Activated T-helper 1 cell treated with anti-CD3 and anti-CD28 coated beads, Interleukin-2, amount 50 U/mL, for 16 hours (primary cell): ENCODE measurements at places on chromosomes 4 and X.

DNA sequence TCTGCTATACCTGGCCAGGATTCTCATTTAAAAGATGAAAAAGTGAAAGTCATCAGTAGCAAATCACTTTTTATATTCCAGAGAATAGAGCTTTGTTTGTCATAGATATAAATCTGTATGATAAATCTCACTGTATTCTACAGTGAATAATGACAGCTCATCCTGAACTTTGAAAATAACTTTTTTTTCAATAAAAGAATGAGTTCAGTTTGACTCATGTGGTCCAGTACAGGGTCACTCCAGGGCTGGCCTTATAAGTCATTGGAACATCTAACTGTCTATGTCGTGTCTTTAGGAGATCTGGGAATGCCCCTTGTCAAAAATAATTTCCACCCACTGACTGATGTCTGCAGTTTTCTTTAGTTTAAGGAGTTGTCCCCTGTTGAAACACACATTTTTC, 18.5 kb upstream of the CXCL8 start:
- DNase-seq = no peak

GRCh38 chr4:123319639-123320038, 77.0 kb upstream of the SPRY1 start:
- DNase-seq = no peak

DNA sequence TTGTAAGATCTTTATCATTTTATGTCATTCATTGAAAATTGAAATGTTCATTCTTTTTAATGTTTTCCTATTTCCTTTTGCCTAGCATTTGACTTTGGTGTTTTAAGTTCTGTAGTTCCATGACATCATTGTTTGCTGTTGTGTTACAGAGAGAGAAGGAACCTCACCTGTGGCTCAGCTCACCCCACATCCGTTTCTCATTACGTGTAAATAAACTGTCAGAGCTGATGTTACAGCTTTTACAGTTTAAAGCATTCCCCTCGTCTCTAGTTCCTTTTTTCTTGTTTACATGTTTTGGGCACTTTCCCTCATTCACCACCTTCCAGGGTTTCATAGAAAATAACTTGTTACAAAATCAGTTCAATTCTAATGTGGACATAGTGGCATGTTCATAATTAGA, 137.2 kb downstream of the FNIP2 start:
- DNase-seq = no peak

DNA sequence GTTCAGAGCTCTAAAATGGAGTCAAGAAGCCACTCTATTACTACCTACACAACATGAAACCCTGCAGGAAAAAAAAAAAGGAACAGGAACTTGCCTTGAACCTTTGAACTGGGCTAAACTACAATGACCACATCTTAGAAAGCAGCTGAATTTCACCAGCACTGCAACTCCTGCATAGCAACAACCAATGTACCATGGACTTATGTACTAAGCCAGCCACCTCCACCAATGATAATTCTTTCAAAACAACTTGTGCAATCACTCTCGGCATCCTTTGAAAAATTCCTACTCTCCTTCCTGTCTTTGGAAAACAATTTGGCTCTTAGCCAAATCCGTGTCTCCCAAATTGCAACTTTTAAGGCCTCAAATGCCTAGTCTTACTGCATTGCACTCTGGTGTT, 26.8 kb upstream of the FMR1 start:
- DNase-seq = no peak

DNA sequence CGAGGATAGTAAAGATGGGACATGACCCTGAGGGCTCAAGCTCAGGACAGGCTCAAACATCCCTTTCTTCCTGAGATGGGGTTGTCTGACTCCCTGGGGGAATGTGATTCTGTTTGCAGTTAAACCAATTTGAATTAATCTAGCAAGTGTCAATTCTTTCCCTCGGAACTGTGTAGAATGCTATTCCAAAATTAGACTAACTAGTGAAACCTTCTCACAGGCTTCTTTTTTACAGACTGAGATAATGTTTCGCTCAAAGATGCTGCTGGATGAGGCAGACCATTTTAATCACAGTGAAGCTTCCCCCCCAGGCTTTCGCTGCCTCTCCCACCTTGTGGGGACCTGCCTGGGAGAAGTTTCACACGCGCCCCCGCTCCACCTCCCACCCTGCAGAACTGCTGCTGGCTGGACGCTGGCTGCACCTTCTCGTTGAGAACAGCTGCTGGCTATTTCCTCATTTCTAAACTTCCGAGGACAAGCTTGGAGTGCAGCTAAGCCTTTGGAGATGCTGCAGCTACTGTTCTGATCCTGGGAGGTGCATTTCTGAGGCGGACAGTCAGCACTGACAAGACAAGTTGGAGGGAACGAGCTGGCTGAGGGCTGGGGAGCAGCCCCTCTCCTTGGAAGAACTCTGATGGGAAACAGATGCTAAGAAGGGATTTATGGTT, 297.8 kb downstream of the RAPGEF2 start:
- DNase-seq = no peak

- peak; percentile 5 for DNase-seq
Observed at GRCh38 chrX:132615391-132616131, 126.7 kb upstream of the MBNL3 start.

DNA sequence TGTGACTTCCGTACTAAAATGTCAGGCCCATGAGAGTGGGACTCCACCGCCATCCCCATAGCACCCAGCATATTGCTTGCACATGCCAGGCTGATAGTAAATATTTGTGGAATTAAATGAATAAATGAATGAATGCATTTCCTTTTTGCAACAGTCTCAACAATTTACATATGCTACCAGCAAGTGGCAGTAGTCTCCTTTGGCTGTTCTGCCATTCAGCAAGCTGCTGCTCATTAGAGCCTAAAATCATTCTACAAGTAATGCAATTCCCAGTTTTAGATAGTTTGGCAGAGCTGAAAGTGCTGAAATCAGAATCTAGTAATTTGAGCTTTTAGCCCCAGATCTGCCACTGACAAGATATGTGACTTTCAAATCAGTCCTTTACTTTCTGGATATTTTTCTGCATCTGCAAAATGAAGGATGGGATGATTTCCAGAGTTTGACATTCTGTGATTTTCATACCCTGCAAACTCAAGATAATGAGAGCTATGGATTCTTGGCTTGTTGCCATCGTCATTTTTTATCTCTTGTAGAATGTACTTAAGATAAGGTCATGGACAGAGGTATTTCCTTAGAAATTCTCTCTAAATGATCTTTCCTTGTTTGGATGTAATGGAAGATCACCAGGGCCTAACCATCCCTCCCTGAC, 35.7 kb upstream of the INTS6L start:
- DNase-seq = no peak

- no peak for DNase-seq
Observed at GRCh38 chr4:123599061-123599919, 202.7 kb downstream of the SPRY1 start.

DNA sequence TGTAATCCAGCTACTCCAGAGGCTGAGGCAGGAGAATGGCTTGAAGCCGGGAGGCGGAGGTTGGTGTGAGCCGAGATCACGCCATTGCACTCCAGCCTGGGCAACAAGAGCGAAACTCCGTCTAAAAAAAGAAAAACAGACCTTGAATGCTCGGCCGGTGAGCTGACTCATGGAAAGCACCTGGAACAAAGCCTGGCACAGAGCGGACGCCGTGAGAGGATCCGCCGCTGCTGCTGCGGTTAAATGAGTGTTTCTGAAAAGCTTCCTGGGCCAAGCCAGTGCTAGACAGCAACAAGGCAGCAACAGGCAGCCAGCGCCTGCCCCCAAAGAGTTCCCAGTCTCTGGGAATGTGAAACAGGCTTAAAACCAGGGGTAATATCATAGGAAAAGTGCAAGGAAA, 186.4 kb downstream of the AFAP1 start:
- no peak for DNase-seq

DNA sequence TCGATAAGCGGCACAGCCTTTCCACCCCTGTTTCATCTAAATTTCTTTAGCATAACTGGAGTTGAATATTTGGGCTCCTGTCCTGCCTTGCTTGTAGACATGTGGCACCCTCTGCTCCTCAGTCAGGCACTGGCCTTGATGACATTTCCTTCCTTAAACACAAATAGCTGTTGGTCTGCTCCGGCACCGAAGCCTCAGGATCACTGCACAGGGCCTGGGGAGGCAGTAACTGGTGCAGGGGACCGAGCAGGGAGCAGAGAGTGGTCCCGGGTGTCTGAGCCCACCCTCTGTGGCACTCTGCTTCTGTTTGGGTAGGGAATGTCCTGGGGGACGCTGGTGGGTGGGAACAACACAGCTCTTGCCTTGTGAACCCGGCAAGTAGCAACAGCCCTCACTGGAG, 13.6 kb downstream of the RGS12 start:
- no peak for DNase-seq

DNA sequence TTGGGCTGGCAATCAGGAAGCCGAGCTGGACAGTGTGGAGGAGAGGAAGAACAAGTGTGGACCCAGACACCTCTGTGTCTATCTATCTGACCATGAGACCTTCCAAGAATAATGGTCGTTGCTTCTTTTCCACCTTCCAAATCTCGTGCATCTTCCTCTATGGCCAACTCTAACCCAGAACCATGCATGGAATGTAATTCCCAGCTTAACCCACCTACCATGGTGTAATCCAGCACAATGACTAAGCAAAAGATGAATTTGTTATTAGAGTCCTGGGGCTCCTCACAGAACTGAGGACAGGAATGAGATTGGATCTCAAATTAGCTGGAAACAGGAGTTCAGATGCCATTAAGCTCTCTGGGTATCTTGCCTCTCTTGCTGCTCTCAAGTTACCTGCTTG, 17.4 kb upstream of the TMEM184C start:
- DNase-seq = no peak

- DNase-seq = no peak
Observed at GRCh38 chr4:184892999-184893398, 67.2 kb upstream of the ACSL1 start.

DNA sequence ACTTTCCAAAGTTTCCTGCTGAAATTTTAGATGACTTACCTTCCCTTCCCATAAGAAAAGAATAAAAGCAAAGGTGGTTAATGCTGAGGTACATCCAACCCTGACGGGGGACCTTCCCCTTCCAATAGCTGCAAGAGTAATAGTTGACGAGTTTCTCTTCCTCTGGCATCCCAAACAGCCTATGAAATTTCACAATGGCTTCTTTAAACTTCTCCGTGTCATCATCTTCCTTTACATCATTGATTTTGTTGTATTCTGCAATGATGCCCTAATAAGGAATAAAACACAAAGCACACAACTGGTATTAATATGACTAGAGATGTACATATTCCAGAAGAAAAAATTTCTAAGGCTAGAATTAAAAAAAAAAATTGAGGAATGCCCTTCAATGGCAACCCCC, 76.6 kb downstream of the TBC1D9 start:
- no peak for DNase-seq

DNA sequence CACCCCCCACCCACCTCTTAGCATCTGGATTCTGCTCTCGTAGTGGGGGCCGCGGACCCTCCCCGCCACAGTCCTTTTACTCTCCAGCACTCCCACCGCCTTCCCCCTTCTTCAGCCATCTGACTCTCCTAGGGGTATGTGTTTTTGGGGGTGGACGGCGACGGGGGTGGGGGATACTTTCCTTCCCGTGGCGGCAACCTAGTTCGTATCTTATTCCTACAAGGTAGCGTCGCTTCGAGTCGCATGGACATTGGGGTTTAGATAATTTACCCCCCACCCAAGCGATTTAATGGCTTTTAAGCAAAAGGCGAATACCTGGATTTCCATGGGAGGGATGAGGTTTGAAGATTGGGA, 1.3 kb upstream of the BCORL1 start:
- DNase-seq = no peak

DNA sequence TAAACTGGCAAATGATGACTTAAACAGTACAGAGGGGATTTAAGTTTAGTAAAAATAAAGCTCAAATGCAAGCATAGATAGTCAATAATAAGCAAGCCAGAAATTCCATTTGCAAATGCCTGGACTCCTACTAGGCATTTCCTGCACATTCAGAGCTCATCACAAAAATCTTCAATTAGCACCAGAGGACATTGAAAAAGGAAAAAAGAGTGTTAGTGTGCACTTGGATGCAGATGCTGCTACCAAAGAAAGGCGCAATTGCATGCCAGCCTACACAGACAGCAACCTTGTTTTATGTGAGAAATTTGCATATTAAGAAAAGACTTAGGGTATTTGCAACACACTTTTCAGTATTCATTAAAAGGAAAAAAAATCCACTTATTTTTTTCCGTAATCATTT, 282.1 kb downstream of the GRIA2 start:
- no peak for DNase-seq

DNA sequence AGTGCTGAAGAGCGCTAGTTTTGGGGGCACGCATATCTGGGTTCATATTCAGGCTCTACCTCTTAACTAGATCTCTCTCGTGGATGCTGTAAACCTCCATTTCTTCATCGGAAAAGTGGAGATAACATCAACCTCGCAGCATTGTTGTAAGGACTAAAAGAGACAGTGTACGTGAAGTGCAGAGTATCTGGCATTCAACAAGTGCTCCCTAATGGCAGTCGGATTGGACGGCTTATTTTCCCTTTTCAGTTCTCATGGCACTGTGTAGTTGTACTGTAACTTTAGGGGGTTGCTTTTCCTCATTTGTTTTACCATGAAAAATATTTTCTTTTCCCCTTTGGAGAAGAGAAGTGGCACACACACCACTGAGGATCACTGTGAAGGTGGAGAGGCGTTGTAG, 51.4 kb upstream of the ESX1 start:
- DNase-seq = no peak

DNA sequence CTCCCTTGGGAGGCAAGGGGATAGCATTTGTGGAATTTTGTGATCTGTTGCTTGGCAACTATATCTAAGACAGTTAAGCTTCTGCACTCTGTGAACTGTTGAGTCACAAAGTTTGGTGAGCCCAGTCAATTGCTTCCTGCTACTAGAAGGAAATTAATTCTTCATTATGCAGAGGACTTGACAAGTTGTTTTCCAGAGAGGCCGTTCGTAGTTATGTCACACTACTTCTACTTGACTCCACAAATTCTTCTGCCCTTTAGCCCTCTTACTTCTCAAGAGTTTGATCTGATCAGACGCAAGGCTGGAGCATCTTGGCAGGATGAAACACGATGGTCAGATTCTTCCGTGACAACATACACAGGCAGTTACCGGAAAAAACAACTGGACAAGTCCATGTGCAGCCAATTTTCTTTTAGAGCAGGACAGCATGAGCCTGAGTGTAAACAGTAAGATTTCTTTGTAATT, at the start of gene C4orf51:
C4orf51 (plus strand) TSS at position 156 of the 465 bp plus-strand sequence; CDS start at position 214, 58 bp downstream.
- no peak for DNase-seq

DNA sequence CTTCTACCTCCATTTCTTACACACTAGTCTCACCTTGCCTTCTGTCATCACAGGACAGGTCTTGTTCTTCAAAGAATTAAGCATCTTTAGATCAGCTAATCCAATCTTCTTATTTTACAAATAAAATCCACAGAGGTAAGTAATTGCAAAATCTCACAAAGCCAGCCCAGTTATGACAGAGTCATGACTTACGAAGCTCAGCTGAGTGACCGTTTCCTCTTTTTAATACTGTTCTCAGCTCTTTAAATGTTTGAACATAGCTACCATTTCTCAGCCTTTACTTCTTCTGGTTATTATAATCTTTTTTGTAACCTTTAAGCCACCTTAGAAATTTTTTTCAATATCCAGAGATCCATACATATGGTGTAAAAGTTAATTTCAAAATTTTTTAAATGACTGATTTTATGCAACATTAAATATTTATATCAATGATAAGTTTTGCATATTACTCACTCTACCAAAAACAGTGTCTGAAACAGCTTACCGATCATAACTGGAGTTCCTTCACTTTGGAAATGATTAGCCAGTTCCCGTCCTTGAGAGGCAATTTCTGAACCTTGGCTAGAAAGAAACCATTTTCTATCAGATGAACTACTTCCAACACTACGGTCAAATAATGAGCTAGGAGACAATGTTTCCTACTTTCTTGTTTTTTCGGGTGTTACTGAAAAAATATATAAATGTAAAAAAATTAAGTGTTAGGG, 8.8 kb downstream of the ANKRD37 start:
- DNase-seq = no peak
